ENCODE measurements at places on chromosomes 11 and 22. TPM values are rescaled to one million over a fixed set of nuclear protein-coding genes. Genes with fewer than 3 reads are reported as not detected.
A peak's percentile ranks its signal among the peaks of the same experiment; 100 is the strongest.

The CASP1 gene
- not detected for total RNA-seq

The TRIM51 gene
- total RNA-seq: not detected

The MIOX gene
- 0.41 TPM for total RNA-seq

- no peak overlapping the region for H3K4me3 ChIP-seq
- H3K27me3 ChIP-seq: peaks cover 19% of the 10 kb centered on the region
- no peak overlapping the region for H3K27ac ChIP-seq
- no peaks in the 10 kb centered on the region for H3K36me3 ChIP-seq
- peak; percentile 34 for DNase-seq
- peaks cover 11% of the 10 kb centered on the region for H3K4me1 ChIP-seq
These were observed 404 bp downstream of the DCHS1 start for GRCh38 chr11:6655020-6655789.

- no peak for DNase-seq
- H3K4me3 ChIP-seq: no peak overlapping the region
- peaks cover 53% of the 10 kb centered on the region for H3K36me3 ChIP-seq
These were observed 22.0 kb downstream of the TAF1D start for GRCh38 chr11:93719310-93719709.
